ENCODE measurements at places on chromosomes 2 and 18.

- no peak for DNase-seq
These were observed 17.1 kb upstream of the ATOH8 start for GRCh38 chr2:85736456-85737355.

DNA sequence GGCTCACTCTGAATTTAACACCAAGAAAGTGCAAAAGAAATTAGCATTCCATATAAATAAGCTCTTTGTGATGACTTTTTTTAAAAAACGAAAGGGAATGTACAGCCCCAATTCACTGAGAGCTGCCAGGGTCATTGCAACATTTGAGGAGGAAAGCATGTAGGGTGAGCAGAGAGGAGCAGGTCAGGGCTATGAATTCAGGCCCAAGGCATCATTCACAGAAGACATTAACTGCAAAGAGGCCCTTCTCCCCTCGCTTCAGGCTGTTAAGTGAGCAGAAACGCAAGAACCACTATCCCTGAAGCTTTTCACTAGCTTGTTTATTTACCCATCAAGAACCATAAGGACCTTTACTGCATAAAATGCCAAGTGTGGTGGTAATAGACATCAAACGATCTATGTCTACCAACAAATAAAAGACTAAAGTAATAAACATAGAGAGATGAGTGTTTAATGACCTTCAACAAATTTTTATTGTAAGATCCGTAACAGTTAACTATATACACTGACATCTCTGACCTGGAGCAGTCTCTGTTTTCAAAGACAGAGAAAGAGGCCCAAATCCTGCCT is 333.1 kb upstream of the HNRNPA3 start:
- DNase-seq: no peak

DNA sequence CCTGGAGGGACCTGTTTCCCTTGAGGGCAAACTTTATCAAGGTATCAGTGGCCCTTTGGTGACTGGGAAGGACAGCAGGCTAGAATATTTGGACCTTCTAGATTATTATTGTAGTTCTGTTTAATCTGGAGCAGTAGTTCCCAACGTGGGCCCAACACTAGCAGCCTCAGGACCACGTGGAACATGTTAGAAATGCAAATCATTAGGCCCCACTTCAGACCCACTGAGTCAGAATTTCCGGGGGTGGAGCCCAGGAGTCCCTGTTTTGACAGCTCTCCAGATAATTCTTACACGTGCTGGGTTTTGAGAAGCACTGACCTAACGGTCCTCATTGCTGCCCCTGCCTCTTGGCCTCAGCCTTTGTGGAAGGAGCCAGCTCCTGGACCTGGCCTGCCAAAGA is 25.5 kb upstream of the DYNC2LI1 start:
- DNase-seq: peak; percentile 22

GRCh38 chr2:142757111-142757510 is 120.4 kb upstream of the KYNU start:
- DNase-seq: no peak

GRCh38 chr2:27904405-27904665 is 13.8 kb downstream of the BABAM2 start:
- no peak for DNase-seq

DNA sequence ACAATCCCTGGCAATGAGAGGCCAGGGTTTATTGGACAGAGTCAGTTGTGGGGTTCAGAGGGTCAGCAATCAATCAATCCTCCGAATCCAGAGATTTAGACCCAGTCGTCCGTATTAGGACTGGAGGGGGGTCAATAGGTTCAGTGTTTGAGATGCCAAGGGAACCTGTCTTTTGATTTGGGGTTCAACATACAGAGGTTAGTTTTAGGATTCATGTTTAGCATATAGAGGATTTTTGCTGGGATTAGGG is 292 bp downstream of the GMPPA start:
- DNase-seq: no peak

DNA sequence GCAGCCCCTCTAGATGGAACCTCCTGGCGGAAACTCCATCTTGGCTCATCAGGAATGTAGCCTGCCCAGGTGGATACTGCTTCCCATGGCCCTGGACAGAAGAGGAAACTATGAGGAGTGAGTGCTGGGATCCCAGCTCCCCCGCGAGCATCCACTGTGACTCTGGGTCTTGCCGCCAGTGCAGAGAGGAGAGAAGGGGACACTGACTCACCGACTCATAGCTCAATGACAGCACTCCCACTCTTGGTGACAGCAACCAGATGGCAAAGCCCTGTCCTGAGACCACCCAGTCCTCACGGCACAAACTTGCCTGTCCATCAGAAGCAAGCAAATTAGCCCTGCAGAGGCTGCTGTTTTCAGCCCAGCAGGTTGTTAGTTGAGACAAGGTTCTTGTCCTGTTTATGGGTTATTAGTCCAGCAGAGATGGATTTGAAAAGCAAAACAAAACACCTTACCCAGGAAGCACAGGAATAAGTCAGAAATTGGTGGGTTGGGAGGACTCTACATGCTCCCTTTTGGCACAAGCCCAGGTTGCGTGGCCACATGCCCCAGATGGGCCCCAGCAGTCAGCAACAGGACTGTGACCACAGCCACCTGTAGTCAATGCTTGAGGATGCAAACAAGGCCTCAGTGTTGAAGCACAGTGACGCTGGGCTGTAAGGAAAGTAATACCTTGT is 111.5 kb upstream of the GLI2 start:
- no peak for DNase-seq

DNA sequence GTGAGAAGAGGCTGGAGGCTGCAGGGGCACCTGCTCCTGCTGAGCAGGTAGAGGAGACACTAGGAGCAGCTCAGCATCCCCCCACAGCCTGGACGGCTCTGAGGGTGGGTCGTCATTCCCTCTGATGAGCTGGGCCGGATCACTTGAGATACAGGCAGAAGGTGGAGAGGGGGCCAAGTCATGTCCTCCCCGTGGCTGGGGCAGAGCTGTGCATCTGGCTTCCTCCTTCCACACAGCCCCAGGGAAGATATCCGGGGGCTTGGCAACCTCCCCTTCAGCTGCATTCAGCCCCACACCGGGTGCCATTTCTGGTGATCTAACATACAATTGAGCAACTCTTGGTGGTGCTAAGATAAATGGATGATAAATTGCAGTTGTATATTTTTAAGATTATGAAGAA is 236.9 kb downstream of the LDLRAD4 start:
- no peak for DNase-seq

GRCh38 chr18:51425889-51426288 is 228.4 kb upstream of the MEX3C start:
- DNase-seq: no peak

GRCh38 chr2:191070276-191070675 is 56.3 kb upstream of the STAT1 start:
- DNase-seq: no peak

DNA sequence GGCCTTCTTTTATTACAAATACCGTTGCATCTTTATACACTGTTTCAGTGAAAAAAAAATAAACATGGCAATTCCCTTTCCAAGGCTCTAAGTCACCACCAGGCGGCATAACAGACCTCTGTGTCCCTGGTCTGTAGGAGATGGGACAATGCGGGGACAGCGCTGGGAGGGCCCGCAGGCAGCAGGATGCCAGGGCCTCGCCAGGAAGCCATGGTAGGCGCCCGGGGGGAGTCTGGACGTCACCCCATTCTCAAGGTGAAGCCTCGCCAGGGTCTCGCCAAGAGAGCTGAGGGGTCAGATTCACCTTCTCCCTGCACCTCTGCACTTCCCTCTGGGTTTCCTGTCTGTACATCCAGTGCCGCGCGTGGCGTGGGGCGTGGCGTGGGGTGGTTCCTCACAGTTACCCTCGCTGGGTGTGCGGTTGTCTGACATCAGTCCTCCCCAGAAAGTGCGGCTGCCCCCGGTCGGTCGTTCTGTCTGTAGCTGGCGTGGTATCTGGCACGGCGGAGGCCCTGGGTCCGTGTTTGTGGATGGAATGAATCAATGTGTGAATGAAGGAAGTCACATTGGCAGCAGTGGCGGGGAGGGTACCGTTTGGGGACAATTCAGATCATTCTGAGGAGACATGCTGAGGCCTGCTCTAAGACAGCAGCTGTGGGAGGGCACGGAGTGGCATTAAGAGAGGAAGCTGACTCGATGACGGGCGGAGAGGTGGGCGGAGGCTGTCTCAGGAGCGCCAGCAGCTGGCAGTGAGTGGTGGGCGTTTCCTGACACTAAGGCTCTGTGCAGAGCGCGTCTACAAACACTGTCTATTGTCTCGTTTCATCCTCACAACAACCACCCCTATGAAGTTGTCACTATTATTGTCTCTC is 46.0 kb downstream of the LRRFIP1 start:
- peak; percentile 92 for DNase-seq

DNA sequence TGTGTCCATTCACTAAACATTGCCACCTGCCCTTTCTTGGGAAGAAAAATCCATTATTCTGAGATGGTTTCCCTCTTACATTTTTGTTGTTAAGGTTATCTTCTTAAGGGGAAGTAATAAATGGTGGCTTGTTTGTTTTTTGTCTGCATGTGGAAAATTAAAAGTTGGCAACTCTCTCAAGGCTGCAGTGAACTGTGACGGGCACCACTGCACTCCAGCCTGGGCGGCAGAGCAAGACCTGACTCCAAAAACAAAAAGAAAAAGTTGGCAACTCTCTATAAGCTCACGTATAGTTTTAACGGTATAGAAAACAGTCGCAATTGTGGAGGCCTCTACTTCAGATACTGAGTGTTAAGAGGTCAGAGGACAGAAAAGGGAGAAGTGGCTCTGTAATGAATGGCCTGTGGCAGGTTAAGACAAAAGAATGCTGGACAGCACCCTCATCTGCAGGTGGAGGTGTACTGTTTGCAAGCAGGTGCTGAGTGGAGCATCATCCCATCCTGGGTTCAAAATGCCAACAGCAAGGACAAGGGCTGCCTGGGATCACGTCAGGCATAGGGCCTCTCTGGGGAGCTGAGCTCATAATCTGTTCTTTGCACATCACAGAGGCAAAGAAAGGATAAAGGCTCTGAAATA is 16.7 kb downstream of the L3MBTL4 start:
- no peak for DNase-seq

- DNase-seq: no peak
These were observed 49.7 kb downstream of the MTA3 start for GRCh38 chr2:42618116-42618515.

GRCh38 chr2:170509452-170510193 is 205.5 kb upstream of the SP5 start:
- DNase-seq: no peak

- DNase-seq: no peak
These were observed 296.0 kb downstream of the LRRTM1 start for GRCh38 chr2:80008596-80008995.

- no peak for DNase-seq
These were observed 1.0 kb downstream of the CYP1B1 start for GRCh38 chr2:38074764-38075506.

DNA sequence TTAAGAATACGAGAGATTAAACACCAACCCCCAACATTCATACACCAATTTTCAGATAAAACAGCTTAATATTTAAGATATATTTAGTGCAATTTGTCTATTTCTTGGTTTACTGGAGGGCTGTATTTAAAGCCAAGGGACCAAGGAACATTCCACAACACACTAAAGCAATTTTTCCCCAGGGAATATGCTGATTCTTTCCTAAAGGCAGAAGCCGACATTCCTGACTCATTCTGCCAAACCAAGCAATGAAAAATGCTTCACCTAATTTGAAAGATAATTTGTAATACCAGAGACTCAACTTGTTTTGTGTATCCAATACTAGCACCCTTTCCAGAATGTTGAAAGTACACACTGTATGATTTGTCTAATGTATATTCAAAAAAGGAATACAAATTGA is 1267.6 kb upstream of the PIK3C3 start:
- no peak for DNase-seq

GRCh38 chr2:169018390-169018789 is 12.7 kb downstream of the ABCB11 start:
- no peak for DNase-seq

DNA sequence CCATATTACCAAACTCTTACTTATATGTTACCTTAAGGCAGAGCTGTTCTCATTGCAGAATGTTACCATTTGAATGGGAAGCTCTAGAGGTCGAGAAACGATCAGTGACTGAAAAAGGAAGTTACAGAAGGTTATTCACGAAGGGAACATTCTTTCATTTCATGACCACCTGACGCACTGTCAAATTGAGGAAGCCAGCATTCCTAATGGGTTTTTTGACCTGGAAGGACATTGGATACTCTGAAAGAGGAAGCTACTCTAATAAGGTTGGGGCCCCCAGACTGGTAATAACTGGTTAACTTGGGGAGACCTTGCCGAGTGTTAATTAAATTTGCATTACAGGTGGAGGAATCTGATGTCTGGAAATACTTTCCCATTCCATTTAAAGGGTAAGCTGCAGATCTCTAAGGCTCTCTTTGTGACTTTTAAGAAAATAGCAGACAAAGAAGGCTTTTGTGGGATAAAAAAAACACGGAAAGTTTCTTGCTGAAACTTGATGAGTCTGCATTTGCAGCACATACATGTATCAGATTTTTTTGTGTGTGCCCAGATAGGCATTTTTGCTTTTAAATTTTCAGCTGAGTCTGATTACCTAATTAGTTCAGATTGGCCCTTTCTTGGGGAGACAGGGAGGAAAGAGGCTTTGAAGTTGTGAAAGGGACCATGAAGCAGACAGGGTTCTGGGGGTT is 137.1 kb downstream of the LTBP1 start:
- no peak for DNase-seq

DNA sequence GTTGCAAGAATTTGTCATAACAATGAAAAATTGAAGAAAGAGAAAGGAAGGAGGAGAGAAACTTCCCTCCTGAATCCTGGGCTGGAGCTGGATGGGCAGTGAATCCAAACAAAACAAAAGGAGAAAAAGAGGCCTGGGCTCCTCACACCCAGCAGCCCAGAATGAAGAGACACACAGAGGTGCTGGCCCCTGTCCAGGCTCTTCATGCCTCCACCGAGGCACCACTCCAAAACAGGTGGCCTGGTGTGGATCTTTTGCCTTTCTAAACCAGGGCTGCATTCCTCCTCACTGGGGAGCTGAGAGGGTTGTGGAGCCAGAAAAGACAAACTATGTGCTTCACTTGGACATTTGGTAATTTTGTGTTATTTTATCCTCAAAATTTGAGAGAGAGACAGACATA is 76.0 kb downstream of the FAM124B start:
- no peak for DNase-seq

- DNase-seq: no peak
These were observed 106.0 kb downstream of the ZNF236 start for GRCh38 chr18:76928179-76928868.

GRCh38 chr2:229098801-229099200 is 172.3 kb downstream of the PID1 start:
- no peak for DNase-seq

- no peak for DNase-seq
These were observed 100.4 kb downstream of the FAM210A start for GRCh38 chr18:13625843-13626543.

GRCh38 chr2:128868686-128869551 is 550.3 kb upstream of the HS6ST1 start:
- DNase-seq: no peak

DNA sequence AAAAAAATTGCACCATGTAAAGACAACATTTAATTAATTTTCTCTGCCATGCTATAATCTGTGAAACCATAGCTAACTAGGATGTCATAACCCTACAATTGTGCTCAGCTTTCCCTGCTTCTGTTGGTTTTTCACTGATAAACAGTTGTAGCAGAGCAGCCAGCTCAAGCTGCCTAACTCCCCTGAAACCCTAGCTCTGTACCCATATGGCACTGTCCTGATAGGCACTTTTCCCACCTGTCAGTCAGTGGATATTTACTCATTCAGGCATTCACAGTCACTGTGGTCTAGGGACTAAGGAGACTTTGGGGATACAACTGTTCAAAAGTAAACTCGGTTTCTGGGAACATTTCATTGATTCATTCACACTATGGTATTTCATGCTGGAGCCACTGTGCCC is 407.0 kb downstream of the DSEL start:
- no peak for DNase-seq

Data from activated naive CD4-positive, alpha-beta T cell treated with anti-CD3 and anti-CD28 coated beads, Interleukin-2, amount 50 U/mL, for 16 hours (primary cell).